GF-D8 (cell line): ENCODE measurements at places on chromosomes 2 and 18.

GRCh38 chr2:17479875-17480274 lies 38.4 kb downstream of the RAD51AP2 start:
- DNase-seq, result no peak

DNA sequence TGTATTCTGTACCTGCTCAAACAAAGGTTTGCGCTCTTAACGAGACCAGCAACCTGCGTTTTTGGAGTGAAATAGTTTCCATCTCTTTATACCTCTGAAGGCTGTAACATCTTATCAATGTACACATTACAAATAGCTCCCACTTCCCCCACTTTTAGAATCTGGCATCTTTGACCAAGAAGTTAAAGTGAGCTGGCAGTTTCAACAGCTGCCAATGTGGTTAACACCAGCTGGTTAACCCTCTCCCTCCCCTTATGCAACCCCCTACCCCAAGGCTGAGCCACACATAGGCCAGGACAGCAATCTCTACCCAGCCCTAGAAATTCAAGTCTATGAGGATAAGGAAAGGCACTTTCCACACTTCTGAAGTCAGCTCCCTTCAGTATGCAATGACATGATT lies 2.2 kb upstream of the SERTAD2 start:
- DNase-seq, result peak; percentile 91

- peak; percentile 84 for DNase-seq
Measured at GRCh38 chr2:195532628-195533271, 124.3 kb upstream of the SLC39A10 start.

DNA sequence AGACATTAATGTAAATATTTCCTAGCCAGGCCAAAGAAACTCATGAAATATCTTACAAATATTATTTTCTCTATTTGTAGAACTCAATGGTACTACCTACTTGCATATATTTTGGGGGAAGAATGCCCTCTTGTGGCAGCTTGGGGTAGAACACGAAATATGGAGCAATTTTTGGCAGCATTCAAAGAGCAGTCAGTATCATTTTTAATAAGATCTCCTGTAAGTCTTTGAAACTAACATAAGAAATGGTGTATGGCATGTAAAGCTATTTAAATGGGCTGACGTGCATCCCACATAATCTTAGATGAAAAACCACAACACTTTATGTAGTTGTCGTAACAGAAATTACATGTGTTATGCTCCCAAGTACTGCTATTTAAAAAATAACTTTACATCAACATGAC lies 62.3 kb upstream of the CCDC195 start:
- DNase-seq, result no peak

- DNase-seq, result no peak
Measured at GRCh38 chr2:48851161-48851560, 95.6 kb upstream of the LHCGR start.

GRCh38 chr2:29697715-29698114 lies 223.7 kb downstream of the ALK start:
- no peak for DNase-seq

- DNase-seq, result no peak
Measured at GRCh38 chr2:102737431-102737830, 24.4 kb upstream of the TMEM182 start.

GRCh38 chr2:228845162-228845925 lies 425.7 kb downstream of the PID1 start:
- no peak for DNase-seq

- DNase-seq, result no peak
Measured at GRCh38 chr2:1742681-1743395, 1.5 kb downstream of the PXDN start.

DNA sequence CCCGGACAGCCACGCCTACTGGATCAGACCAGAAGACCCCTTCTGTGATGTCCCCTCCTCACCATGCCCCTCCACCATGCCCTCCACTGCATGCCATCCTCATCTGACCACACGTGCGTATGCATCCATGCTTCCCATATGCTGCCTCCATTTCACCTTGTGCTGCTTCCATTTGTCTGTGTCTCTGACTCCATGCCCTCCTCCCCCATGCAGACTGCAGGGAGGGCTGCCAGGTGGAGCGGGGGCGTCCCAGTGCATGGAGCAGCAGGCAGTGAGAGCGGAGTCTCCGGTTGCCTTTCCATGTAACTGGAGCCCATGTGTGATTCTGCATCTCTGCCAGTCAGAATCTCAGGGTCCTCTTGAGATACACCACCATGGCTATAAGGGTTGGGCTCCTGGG lies 52.6 kb downstream of the COA5 start:
- DNase-seq, result no peak

- no peak for DNase-seq
Measured at GRCh38 chr2:66433945-66434678, 813 bp upstream of the MEIS1 start.

- no peak for DNase-seq
Measured at GRCh38 chr2:31258351-31258750, 24.4 kb downstream of the EHD3 start.

DNA sequence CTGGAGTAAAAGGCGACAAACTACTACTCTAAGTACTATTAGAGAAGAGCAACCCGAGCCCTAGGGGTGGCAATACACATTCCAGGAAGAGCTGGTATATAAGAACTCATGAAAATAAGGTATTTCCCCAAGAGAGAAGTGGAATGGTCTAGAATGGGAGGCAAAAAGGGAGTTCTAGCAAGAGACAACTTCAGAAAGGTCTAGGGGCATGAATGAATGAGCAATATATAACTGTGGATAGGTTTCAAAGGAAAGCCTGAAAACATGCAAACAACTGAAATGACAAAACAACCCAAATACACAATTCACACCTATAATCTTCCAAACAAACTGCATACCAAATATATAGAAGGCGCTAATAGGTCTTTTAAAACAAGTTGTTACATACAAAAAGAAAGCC lies 22.2 kb downstream of the TRIP12 start:
- no peak for DNase-seq

DNA sequence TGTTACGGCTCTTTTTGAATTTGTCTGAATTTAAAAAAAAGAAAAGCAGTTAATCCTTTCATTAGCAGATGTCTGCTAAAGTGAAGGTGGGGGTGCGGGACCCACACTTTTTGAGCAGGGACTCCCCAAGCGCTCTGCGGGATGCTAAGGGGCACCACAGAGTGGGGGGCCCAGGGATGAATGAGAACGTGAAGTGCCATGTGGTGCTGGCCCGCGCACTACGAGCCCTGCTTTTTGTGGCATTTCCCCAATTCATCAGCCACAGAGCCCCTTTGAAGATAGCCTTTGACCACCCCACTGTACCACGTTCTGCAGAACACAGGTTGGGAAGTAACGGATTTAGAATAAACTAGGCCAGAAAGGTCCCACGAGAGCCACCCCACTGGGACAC lies 28.6 kb downstream of the HS1BP3 start:
- no peak for DNase-seq

- DNase-seq, result no peak
Measured at GRCh38 chr2:50448556-50448955, 583.4 kb downstream of the NRXN1 start.

DNA sequence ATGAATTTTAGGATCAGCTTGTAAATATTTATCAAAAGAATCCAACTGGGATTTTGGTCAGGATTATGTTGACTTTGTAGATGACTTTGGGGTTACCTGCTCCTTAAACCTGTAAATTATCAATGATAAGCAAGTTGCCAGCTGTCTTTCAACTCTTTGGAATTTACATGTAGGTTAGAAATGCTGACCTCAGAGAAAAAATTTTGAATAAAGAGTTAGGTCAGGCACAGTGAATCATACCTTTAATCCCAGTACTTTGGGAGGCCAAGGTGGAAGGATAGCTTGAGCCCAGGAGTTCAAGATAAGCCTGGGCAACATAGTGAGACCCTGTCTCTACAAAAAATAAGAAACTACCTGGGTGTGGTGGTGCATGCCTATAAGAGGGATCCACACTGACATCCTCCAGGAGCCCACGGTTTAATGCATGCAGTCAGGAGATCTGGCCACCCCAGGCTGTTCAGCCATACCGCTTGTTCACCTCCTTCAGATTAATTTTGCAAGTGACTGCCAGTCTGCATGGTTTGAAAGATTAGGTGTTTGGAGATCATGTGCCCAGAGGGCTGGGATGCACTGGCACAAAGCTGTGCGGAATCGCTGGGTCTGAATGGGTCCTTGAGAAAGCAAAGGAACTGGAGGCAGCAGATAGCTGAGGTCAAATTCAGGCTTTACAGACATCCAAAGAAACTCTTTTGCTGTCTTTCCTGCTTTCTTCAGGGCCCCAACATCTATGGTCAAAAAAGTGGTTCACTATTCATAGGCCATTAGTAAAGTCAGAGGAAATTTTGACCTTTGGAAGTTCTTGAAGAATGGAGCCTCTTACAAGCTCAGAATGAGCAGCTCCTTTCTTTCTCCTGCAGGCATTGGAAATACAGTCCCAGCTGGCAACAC lies 83.4 kb upstream of the TXNDC2 start:
- no peak for DNase-seq

- DNase-seq, result no peak
Measured at GRCh38 chr2:6177811-6178210, 485.6 kb downstream of the SOX11 start.

- DNase-seq, result no peak
Measured at GRCh38 chr18:37409878-37410277, 155.7 kb downstream of the CELF4 start.

DNA sequence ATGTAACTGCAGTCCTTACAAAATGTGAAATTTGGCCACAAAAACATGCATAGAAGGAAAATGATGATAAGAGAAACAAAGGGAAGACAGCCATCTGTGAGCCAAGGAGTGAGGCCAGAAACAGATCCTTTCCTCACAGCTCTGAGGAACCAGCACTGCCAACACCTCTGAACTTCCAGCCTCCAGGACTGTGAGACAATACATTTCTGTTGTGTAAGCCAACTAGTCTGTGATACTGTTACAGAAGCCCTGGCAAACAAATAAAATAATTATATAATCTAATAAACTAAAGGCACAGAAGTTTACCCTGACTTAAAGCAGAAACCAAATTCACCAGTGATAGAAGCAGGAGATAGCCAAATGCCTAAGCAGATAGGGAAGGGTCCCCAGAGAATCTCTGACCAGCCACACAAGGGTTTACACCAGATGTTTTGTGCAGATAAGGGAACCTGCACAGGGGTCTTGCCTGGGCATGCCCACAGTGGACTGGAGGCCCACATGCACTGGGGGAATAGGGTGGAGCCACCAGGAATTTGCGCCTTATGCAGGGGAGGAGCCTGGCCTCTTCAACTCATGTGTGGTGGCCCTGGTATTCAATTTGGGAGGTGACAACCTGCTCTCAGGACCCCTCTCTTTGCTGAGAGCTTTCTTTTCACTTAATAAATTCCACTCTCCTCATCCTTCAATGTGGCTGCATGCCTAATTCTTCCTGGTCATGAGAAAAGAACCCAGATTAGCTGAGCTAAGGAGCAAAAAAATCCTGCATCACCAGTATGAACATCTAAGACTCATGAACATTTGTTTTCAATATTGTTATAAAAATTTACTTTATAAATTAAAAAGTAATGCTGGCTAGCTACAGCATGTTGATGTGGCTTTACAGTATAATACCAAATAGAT lies 3.8 kb upstream of the GCC2 start:
- no peak for DNase-seq

DNA sequence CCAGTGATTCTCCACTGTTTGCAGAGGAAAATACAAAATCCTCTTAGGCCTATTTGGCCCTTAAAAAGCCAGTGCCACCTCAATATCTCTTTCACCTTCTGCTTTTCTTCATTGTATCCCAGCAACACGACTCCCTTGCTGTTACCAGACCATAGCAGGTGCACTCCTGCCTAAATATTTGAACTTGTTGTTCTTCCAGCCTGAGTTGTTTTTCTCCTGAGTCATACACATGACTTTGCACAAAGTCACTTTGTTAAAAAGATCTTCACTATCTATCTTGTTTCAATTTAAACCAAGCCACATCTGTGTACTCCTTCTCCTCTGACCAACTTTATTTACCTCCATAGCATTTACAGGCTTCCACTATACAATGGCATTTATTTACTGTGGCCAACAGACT lies 103.6 kb downstream of the LRRTM4 start:
- no peak for DNase-seq

- DNase-seq, result no peak
Measured at GRCh38 chr2:237935740-237936452, 30.9 kb upstream of the UBE2F start.

- no peak for DNase-seq
Measured at GRCh38 chr2:75928093-75928492, 217.4 kb upstream of the GCFC2 start.

DNA sequence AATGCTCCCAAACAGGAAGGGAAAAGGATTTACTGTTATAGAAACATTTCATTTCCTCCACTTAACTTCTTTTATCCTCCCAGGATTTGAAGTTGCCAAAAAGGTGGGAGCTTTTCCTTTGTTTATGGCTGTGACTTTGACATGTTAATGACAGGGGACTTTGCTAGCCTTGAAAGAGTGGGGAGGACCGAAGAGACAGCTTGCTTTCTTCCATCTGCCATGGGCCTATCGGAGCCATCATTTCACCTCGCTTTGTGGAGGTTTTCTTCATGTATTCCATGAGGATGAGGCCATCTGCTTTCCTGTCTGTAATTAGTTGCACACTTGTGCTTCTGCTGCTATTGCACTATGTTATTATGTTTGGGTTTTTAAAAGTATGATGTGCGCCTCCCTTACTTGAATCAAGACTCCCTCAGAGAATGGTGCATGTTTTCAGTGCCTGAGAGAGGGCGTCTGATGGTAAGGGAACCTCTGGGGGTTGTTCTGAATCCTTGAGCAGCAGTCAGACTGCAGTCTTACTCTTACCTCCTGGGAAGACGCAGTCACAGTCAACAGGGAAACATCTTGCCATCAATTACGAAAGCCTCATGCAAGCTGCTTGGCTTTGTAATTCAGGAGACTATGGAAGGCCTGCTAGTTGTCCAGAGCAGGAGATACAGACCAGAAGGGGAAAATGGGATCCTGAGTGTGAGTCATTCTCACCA lies 173.3 kb upstream of the MGAT5 start:
- no peak for DNase-seq

DNA sequence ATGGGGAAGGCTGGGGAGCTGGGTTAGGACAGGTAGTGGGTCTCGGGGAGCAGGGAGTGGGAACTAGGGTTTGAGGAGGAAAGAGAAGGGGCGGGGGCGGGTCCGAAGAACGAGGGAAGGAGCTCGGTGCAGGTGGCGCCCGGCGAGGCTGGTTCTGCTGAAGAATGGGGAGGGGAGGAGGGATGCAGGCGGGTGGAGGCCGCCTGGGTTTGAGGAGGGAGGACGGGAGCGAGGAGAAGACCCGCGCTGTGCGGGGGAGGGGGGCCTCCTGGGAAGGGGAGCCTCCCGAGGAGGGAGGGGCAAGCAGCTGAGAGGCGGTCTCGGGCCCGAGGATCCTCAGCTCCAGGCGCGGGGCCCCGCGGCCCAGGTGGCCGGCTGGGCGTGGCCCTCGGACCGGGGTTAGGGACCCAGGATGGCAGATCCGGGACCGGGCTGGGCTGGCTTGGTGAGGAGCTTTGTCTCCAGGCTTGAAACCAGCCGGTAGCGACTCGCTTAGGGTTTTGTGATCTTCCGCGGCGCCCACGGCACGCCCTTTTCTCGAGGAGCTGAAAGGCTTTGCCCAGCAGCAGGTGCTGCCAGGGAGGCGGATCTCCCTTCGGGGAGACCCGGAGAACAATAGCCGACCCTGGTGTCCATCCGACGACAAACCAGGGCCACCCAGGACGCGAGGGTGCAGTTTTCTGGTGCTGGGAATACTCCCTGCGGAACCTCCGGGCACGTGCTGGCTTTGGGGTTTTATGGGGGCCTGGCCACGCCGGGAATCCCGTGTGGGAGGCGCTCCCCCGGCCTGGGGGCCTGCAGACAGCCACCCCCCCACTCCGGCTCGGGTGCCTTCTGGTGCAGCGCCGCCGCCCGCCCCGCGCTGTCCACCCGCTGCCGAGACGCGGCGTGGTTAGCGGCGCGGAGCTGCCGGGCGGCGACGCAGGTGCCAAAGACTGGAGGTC lies 1.4 kb downstream of the DPYSL5 start:
- no peak for DNase-seq

GRCh38 chr2:16507655-16508489 lies 157.8 kb downstream of the CYRIA start:
- DNase-seq, result no peak
